ENCODE measurements at places on chromosomes 5 and 9.

GRCh38 chr9:127714951-127715469, 453 bp downstream of the PTRH1 start:
- peak; percentile 42 for DNase-seq

DNA sequence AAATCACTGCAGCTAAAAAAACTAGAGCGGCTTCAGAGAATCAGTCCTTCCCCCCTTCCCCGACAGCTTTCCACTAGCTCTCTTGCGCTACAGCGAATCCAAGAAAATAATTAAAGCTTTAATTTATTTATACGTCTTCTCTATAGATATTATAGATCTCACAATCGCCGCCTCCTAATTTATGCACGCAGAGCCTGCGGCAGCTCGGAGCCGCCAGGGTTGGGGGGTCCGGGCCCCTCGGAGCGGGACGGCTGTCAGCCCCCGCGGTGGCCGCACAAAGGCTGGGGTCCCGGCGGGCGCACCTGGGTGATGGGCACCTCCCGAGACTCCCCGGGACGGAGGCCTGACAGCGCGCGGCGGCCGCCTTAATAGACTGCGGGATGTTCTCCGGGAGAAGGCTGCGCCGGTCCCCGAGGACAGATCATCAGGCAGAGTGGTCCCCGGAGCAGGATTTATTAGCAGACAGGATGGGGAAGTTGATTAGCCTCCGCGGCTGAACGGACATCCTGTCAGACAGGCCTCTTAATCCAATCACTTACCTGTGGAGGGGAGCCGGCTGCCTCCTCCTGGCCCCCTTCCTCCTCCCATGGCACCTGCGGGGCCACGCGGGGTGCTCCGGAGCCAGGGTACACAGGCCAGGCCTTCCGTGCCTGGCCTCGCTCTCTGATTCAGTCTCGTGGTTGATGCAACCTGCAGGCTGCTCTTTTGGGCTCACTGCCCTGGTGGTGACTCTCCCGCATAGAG, 166.8 kb downstream of the MELK start:
- no peak for DNase-seq

- DNase-seq: no peak
Observed at GRCh38 chr9:104085525-104085924, 8.6 kb upstream of the SMC2 start.

- DNase-seq: no peak
Observed at GRCh38 chr9:90451804-90452203, 190.8 kb downstream of the DIRAS2 start.

DNA sequence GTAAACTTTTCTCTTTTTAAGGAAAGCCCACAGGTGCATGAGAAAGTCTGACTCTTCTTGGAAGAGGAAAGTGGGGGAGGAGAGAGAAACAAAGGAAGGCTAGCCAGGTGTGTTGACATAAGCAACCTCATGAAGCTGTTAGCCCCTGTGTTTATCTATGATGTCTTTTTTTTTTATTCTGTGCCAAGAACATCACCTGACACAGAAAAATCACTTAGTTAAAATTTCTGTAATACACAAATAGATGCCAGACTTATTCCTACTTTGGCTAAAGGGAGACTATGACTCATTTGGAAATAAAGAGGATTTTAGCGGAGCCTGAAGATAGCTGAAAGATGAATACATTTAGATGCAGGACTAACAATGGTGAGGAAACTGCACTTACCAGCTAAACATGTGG, 58.3 kb downstream of the BAAT start:
- DNase-seq: no peak

DNA sequence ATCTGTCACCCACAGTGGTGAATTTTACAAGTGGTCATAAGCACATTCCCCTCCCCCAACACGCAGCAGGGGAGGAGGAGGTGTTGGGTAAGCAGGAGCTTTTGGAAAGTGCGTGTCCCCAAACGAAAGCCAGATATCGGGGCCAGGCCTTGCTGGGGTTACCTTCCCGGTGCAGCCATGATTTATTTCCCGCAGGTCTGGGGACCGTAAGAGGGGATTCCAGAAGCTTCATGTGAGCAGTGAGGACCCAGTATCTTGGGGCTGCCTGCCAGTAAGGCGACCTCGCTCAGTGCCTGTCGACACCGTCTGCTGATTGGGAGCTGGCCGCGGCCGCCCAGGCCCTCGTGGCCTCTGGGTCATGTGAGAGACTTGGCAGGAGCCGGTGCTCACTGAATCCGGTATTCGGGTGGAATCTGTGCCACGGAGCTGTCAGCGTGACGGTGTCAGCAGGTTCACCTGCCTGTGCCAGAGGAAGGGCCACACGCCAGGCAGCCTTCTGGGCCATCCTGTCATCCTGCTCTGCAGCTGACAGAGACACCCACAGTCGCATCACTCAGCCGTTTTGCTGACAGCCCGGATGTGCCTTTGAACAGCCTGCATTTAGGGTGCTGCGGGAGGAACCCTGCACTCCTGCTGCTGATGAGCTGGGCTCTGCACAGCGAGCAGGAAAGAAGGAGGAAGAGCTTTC, 37.3 kb downstream of the SEC61B start:
- peak; percentile 47 for DNase-seq
